Fibroblast of skin of right biceps (primary cell): ENCODE measurements at places on chromosomes 16 and 17.

DNA sequence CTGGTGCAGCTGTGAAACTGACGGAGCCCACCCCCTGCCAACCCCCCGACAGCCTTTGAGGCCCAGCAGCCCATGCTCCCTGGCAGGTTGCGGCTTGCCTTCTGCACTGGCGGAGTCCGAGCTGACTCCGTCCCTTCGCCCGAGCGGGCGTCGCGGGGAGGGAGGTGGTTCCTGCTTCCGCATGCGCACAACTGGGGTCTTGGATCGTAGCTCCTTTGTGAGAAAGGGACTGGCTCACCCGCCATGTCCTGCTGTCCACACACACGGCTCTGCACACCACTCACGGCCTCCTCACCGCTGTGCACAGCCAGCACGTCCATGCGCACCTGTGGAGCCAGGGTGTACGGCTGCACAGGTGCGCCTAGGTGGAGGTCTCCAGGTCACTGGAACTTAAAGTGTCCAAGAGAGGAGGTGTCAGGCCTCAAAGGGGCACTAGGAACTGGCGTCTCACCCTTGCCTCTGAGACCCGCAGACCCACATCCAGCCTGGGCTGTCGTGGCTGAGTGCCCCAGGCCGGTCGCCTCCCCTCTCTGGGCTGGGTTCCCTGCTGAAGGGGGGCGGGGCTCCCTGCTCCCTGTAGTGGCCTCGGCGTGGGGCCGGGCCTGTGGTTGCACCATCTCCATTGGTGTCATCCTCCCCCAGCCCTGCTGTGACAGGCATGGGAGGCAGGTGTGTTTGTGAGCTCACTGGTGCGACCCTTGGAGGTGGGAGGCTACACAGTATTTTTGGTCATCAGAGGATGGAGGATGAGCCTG lies 45.3 kb downstream of the JPH3 start:
- no peak for DNase-seq

- DNase-seq = peak; percentile 44
Measured at GRCh38 chr16:20383106-20384029, 21.2 kb downstream of the PDILT start.

DNA sequence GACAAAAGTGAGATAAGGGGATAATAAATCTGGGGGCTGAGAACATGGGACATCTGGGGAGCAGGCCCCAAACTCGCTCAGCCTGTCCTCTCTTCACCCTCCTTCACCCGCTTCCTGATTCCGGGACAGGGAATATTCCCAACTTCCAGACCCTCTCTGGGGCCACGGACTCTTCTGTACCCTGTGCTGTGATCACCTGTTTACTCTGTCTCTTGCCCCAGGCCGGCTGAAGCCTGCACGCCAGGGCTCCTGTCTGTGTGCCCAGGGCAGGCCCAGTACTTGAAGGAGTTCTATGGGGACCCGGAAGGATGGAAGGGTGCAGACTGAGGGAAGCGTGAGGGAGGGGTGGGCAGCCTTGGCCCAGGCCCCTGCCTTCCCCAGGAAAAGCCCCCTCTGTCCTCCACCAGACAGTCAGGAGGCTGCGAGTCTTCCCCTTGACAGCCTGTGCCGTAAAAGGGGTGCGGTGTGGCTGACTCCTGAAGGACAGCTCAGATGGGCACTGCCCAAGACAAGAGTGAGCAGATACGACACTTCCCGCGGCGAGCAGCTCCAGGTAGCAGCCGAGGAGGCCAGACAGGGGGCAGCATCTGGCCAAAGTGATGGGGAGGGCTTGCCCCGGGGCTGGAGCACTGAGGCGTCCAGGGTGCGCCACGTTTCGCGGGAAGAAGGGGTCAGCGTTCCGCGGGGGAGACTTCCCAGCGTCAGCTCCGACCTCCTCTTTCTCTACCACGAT lies 1.0 kb upstream of the CCNF start:
- peak; percentile 42 for DNase-seq

GRCh38 chr17:42517516-42517915 lies 18.5 kb upstream of the NAGLU start:
- DNase-seq = peak; percentile 93

- DNase-seq = peak; percentile 18
Measured at GRCh38 chr17:48960834-48961515, 7.4 kb downstream of the GIP start.

DNA sequence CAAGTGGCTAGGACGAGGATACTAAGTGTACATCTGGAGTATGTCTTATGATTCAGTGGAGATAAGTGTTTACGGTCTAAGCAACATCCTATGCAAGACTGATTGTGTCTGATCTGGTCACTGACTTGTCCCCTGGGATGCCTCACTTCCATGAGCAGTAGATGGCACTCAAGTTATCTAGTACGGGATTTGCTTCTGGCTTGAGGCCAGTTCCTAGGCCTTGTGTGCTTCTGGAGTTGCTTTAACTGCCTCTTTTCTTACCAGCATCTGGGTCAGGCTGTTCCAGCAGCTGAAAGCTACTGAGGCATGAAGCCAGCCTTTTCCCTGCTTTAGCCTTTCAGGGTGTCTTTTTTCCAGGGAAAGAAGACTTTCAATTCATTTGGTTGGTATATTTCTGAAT lies 23.0 kb downstream of the SUPT6H start:
- DNase-seq = peak; percentile 46

DNA sequence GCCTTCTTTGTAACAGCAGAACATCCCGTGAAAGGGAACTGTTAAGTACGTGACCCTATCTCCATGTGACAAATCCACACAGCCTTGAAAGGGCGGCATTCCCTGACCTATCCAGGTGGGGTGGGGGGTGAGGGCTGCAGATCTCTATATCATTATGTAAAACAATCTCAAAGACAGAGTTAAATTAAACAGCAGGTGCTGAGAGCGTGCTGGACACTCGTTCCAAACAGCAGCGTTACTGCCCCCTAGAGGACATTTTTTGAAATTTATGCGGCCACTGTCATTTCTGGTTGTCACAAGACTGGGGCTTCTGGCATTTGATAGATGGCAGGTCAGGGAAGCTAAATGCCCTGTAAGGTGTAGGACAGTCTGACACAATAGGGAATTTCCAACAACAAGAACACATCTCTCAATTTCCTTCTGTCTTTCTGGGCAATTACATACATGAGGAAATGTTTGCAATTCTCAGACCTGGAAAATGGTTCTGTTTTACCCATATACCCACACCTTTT lies 6.7 kb upstream of the SLC25A39 start:
- DNase-seq = peak; percentile 58

DNA sequence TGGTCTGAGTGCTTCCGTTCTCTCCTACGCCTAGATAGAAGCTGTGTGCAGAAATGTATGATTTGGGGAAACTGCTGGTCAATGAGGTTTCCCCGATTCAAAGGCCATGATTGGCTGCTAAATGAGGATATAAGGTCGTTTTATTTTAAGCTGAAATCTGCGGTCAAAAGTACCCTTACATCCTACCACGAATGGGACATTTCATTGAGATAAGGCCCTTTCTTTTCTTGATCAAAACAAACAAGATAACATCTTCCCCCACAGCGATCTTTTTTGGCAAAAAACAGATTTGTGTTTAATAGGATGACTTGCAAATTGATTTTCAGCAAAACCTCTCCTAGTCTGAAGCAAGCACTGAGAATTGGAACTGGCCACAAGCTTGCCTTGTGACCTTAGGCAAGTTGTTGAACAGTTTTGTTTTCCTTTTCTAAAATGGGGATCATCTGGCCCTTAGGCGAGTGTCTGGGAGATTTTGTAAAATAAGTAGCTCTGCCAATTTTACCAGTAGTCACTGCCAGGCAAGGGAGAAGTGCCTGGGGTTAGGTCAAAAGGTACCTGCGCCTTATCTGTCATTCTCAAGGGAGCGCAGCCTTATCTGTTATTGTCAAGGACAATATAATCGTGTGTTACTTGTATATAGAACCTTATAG lies 635 bp downstream of the SCPEP1 start:
- DNase-seq = no peak

GRCh38 chr16:78982096-78982744 lies 618.3 kb downstream of the MAF start:
- no peak for DNase-seq

DNA sequence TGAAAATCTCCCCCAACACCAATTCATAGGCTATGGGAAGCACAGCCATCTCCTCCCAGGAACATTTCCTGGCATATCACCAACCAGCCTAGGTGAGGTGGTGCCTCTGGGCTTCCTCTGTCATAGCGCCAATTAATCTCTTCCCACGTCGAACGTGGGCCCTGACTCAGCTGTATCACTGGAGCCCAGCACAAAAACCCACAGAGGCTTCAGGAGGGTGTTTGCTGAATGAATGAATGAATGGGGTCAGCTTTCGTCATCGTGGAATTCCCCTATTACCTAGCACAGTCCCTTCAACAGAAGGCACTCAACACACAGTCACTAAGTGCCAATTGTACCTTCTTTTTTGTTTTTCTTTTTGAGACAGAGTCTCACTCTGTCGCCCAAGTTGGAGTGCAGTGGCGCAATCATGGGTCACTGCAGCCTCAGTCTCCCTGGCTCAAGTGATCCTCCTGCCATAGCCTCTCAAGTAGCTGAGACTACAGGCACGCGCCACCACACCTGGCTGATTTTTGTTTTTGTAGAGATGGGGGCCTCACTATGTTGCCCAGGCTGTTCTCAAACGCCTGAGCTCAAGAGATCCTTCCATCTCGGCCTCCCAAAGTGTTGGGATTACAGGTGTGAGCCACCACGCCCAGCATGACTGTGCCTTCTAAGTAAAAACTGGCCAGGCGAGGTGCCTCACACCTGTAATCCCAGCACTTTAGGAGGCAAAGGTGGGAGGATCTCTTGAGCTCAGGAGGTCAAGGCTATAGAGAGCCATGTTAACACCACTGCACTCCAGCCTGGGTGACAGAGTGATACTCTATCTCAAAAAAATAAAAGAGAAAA lies 4.1 kb downstream of the ZNF688 start:
- DNase-seq = no peak
